ENCODE measurements at places on chromosomes 2 and 18.

- DNase-seq: no peak
These were observed 392.8 kb upstream of the GALNT5 start for GRCh38 chr2:156864753-156865152.

DNA sequence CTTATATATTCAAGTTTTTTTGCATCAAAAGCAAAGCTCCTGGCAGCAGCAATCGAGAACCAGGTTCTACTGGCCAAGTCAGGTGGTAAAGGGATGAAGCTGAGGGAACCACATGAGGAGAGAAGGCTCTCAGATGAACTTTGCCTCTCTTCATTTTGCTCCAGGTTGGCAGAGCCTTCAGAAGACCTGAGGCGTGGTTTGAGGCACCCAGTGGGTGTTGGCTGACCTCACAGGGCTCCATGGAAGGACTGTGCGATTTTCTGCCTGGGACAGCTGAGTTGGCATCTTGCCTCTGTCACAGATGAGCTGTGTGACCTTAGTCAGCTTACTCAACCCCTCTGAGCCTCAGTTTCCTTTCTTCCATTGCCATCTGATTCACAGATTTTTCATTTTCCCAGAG lies 89.0 kb downstream of the INSIG2 start:
- DNase-seq: no peak

- no peak for DNase-seq
These were observed 153.3 kb downstream of the PHLPP1 start for GRCh38 chr18:62868645-62869044.

- no peak for DNase-seq
These were observed 73.0 kb upstream of the RAB12 start for GRCh38 chr18:8536231-8536630.

GRCh38 chr18:45935591-45936335 lies 31.4 kb downstream of the EPG5 start:
- no peak for DNase-seq

DNA sequence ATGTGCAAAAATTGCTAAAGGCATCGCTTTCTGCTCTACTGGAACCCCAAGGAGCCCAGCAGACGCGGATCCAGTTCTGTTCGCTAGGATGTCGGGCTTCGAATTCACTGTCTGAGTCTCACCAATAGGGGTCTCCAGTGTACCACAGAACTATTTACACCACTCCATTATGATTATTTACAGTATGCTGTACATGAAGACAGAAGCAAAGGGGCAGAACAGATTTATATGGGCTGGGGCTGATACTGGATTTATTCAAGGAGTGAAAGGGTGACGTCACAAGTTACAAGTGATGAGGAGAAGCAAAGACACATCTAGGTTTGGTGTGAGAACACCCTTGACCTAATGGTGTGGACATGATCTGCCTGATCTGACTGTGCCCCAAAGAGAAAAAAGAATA lies 185.3 kb upstream of the ATP5MC3 start:
- peak; percentile 9 for DNase-seq

- no peak for DNase-seq
These were observed 11.4 kb upstream of the PER2 start for GRCh38 chr2:238299803-238300202.

DNA sequence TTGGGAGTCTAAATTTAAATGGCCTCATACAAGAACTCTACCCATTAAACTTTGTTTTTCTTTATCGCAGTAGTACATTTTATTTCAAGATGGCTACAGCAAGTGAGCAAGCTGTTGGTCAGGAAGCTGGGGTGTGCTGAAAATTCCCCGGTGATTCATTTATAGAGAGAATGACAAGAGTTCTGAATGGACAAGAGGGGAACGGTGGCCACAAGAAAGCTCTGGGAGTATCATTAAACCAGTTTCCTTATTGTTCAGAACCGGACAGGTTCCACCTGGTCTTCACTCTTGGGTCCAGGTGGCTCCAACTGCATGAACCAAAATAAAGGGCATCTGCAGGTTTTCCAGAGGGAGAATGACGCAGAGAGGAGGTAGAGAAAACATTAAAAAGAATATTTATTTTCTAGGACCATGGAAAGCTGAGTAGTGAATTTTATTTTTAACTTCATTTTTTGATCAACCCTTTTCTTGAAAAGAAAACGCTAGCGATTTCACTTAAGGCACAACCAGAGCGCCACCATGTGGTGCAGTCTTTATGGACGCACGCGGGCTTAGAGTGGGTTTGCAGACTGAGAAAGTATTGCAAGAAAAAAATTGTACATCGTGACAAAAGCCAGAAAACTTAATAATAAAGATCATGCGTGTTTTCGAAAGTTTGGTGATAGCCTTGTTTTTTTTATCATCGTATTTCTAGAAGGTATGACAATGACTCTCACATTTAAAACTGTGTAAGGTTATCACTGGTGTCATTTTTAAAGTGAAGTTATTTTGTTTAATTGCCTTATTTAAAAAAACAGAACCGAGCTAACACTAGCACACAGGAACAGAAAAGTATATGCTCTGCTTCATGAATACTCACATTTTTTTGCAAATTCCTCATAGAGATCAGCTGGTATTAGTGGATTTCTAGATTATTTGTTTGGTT lies 97.9 kb upstream of the NOL4 start:
- no peak for DNase-seq

DNA sequence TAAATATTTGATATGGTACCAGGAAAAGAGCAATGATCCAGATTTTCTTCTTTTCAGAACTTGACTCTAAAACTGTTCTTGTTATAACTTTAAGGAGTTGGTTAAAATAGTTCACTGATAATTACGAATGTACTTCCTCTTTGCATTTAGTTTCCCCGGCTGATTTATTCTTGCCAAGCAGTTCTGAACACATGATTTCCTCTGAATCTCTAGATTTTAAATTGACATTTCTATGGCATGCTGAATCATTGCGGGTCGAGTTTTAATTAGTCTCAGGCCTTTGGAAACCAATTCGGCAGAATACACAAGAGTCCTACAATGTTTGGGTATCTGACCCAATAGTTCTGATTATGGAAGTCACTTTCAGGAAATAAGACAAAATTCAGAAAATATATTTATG lies 37.3 kb upstream of the DNAH7 start:
- no peak for DNase-seq

DNA sequence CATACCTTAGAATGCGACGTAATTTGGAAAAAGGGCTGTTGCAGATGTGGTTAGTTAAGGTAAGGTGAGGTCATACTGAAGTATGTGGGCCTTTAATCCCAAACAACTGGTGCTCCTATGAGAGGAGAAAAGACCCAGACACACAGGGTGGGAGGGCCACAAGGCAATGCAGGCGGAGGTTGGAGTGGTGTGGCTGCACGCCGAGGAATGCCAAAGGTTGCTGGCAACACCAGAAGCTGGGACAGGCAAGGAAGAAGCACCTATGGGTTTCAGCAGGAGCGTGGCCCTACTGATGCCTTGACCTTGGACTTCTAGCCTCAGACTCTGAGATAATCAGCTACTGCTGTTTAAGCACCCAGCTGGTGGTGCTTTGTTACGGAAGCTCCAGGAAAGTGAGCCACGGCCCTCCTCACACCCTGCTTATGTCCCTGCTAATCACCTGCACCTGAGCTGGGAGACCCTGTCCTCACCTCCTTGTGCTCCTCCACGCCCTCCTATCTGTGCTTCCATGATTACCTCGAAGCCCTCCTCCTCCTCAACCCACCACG lies 48.3 kb upstream of the LAMA1 start:
- DNase-seq: no peak

DNA sequence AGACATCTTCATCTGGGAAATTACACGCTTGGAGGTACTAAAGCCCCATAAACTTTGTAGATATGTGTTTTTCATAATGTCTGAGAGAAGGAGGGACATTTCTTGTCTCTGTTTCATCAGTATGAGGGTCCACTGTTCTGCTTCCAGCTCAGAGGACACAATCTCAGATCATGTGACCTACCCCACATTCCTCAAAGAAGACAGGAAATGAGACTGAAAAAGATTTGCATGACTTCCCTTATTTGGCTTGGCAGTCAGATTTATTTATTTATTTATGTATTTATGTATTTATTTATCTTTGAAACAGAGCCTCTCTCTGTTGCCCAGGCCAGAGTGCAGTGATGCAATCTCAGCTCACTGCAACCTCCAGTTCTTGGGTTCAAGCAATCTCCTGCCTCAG lies 463.7 kb upstream of the RGPD4 start:
- no peak for DNase-seq

DNA sequence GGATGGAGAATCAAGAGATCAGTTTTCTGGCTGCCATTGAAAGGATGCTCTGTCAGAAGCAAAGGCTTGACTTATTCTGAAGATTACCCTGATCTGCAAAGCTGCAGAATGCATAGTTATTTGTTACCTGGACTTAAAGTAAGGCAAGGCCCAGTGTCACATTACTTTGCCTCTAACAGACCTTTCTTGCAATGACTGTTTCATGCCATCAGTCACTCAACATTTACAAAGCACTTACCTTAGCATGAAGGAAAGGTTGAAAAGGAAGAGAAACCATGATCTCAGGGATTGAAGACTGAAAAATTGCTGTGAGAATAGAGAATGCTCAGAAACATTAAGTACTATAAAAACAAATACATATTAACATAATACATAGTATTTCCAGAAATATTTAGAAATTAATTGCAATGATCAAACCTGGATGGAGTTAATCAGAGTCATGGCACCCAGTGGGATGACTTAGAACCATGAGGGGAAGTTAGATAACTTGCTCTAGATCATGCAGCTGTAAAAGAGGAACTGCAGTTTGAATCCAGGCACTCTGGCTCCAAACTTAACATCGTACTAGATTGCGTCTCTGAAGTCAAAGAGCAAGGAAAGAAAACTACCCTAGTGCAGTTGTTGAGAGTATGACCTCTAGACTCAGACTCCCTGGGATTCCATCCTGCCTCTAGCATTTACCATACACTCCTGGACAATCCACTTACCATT lies 26.5 kb upstream of the FAM117B start:
- no peak for DNase-seq

DNA sequence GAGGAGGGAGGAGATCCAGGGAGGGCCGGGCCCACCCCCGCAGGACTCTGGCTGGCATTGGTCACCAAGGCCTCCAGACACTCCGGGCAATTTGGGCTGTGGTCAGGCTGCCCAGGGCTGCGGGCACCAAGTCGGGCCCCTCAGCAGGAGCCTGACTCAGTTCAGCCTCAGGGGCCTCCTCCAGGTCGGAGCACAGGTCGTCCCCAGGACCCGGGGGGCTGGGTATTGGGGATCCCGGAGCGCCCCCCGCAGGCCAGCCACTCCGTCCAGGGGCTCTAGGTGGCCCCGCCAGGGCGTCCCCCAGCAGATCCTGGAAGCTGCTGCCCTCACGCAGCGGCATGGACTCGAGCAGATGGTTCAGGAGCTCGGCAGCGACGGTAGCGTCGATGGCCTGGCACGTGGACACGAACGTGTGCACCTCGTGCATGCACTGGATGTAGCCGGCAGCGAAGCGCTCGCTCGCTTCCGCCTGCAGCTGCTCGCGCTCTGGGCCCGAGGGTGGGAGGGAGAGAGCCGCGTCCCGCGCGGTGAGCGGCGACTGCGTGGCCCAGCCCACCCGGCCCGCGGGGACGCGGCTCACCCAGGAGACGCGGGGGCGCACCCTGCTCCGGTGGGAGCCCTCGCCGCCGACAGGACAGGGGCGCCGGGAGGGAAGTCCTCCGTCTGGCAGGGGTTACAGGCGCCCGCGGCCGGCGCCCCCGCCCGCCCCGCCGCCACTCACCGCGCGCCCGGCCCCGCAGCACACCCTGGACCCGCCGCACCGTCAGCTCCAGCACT lies 884 bp downstream of the HES6 start:
- peak; percentile 47 for DNase-seq

DNA sequence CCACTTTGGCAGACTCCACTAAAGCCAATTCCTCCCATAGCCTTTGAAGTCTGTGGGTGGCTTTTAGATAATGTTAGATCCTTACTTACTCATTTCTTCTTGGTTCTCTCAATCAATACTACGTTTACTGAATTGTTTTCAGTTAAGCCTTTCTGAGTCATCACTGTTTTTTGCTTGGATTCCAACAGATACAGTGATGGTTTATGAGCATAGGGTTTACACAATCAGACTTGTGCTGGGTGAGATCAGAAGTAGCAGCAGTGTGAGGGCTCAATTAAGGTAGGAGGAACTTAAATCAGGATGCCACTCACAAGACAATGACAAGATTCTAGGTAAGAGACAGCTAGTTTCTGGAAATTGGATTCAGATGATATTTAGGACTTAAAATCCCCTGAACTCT lies 297.7 kb upstream of the DOK6 start:
- DNase-seq: no peak

- no peak for DNase-seq
These were observed 52.0 kb upstream of the ARL4C start for GRCh38 chr2:234548695-234549420.

DNA sequence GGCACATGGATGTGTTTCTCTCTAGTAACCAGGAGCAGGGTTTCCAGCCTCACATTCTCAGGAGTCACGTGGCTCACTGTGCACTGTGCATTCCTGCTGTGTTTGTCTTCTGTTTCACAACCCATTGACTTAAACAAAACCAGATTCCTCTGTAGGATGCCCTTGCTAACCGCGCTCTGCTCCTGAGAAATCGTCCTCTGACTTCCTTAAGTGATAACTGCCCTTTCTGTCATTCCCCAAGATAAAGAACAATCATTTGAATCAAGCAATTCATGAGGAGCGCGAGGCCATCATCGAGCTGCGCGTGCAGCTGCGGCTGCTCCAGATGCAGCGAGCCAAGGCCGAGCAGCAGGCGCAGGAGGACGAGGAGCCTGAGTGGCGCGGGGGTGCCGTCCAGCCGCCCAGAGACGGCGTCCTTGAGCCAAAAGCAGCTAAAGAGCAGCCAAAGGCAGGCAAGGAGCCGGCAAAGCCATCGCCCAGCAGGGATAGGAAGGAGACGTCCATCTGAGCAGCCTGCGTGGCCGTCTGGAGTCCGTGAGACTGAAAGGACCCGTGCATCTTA lies 60.2 kb downstream of the RALBP1 start:
- no peak for DNase-seq

GRCh38 chr2:122886479-122887145 lies 1131.2 kb downstream of the TSN start:
- DNase-seq: no peak

GRCh38 chr2:54572262-54572635 lies 116.1 kb downstream of the SPTBN1 start:
- DNase-seq: no peak

GRCh38 chr18:73848656-73849055 lies 299.0 kb downstream of the FBXO15 start:
- no peak for DNase-seq

DNA sequence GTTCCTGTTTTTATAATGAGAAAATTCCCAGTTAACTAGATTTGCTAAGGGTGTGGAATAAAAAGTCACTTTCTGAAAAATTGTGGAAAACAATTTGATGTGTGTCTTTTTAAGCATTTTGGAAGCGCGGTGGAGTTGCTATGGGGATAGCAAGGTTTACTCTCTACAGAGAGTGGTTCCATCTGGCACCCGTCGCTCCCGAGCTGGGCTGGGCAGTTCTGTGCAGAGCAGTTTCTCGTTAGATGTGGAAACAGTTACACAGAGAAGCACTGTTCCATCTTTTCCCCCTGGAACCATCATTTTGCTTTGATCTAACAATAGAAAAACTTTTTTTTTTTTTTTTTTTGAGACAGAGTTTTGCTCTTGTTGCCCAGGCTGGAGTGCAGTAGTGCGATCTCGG lies 17.4 kb downstream of the LDLRAD4 start:
- no peak for DNase-seq

- no peak for DNase-seq
These were observed 794 bp downstream of the GKN2 start for GRCh38 chr2:68951899-68952298.

All from hematopoietic multipotent progenitor cell treated with erythropoietin and hydrocortisone succinate and interleukin-3 and kit ligand, for 15 days (in vitro differentiated cells).